Gastrocnemius medialis (tissue), 4 donors: ENCODE measurements at places on chromosomes 2 and 18. TPM values are rescaled to one million over a fixed set of nuclear protein-coding genes. Genes with fewer than 3 reads are reported as not detected.

The MREG gene
- 0.36 TPM for total RNA-seq

The MAP3K19 gene
- not detected for total RNA-seq

The PPM1G gene
- 94.8 TPM for total RNA-seq

The STRN gene
- 52.0 TPM for total RNA-seq

The PPIG gene
- 28.9 TPM for total RNA-seq

The PROKR1 gene
- total RNA-seq: 0.09 TPM

The LOXHD1 gene
- total RNA-seq: 0.41 TPM

The CELF4 gene
- not detected for total RNA-seq

The SOCS6 gene
- 12.8 TPM for total RNA-seq

The DSC1 gene
- total RNA-seq: not detected

The GKN1 gene
- total RNA-seq: not detected

The UGT1A4 gene
- total RNA-seq: not detected

The AFF3 gene
- total RNA-seq: 0.22 TPM

The RNU2-63P gene
- total RNA-seq: not detected

DNA sequence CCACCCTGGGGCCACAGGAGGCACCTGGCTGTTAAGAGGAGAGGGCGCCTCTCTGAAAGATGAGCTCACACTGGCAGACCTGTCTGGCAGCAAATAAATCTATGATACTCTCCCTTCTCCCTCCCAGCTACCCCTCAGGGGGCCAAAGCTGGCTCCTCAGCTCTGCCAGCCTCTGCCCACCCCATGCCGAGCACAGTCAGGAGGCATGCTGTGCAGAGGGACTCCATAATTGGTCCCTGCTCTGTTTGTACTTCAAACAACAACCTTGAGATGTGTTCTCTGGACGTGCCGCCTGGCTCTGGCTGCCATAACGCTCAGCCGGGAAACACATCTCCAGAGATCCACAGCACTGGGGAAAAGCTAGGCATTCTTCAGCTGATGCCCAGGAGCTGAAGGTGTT lies 126.7 kb downstream of the GALNT14 start:
- H3K4me1 ChIP-seq: no peaks in the 10 kb centered on the region
- H3K4me3 ChIP-seq: no peak overlapping the region
- H3K27me3 ChIP-seq: no peaks in the 10 kb centered on the region
- H3K36me3 ChIP-seq: no peaks in the 10 kb centered on the region

DNA sequence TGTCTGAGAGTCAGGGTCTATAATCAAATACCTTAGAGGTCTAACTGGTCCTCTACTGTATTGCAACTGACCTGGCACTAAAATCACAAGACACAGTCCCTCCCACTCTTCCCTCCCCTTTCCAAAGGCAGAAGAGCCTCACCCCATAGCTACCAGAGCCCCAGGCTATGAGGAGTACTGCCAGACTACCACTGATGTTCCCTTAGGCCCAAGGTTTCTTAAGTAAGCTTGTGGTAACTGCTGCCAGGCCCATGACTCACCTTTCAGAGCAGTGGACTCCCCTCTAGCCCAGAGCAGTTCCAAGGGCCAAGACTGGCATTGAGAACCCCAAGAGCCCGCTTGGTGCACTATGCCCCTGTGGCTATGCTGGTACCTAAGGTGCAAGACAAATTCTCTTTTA lies 1193.4 kb downstream of the DSC3 start:
- H3K27me3 ChIP-seq: no peaks in the 10 kb centered on the region
- no peak overlapping the region for H3K27ac ChIP-seq
- no peak for DNase-seq
- H3K4me1 ChIP-seq: no peaks in the 10 kb centered on the region

DNA sequence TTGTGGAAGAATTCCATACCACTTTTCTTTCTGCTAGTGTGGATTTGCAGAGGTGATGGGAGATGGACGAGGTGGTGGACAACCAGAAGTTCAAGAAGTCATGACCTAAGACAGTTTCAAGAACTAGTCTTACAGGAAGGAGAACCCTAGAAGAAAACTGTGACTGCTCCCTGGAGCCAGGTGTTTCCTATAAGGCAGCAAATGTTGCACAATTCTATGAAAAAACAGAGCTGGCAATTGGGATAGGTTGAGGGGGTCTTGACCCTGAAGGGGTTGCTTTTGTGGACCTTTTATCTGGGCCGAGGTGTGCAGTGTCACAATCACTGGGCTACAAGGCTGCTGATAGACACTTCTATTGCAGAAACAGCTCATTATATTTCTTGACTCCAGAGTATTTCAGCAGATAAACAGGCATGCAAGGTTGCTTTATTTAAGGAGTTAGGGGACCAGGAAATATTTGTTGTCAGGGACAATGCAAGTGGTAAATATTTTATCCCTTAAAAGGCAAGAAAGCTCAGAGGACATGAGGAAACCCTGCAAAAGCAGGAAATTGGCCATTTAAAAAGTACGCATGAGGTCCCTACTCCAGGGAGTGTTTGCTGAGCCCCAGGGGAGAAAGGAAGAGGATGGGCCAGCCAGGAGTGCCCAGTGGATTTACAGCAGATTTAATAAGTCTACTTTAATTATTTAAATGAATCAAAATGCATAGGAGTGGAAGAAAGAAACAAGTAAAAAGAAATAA lies 22.9 kb downstream of the APCDD1 start:
- no peak for DNase-seq
- H3K4me1 ChIP-seq: no peaks in the 10 kb centered on the region
- H3K36me3 ChIP-seq: no peaks in the 10 kb centered on the region
- no peak overlapping the region for H3K27ac ChIP-seq

- H3K27ac ChIP-seq: no peak overlapping the region
- H3K27me3 ChIP-seq: no peaks in the 10 kb centered on the region
- no peaks in the 10 kb centered on the region for H3K36me3 ChIP-seq
- no peak overlapping the region for H3K4me3 ChIP-seq
- H3K4me1 ChIP-seq: peaks cover 7% of the 10 kb centered on the region
- no peak for DNase-seq
Observed at GRCh38 chr18:35694808-35695207, 113.3 kb downstream of the GALNT1 start.

- no peak overlapping the region for H3K4me3 ChIP-seq
- no peaks in the 10 kb centered on the region for H3K27me3 ChIP-seq
- no peaks in the 10 kb centered on the region for H3K4me1 ChIP-seq
- no peak for DNase-seq
- H3K27ac ChIP-seq: no peak overlapping the region
Observed at GRCh38 chr2:78876316-78876688, 149.2 kb upstream of the REG3G start.

GRCh38 chr2:112486895-112487294 lies 4.9 kb downstream of the TTL start:
- H3K27ac ChIP-seq: no peak overlapping the region
- H3K4me3 ChIP-seq: no peak overlapping the region
- no peaks in the 10 kb centered on the region for H3K36me3 ChIP-seq
- H3K4me1 ChIP-seq: peaks cover 11% of the 10 kb centered on the region
- no peaks in the 10 kb centered on the region for H3K27me3 ChIP-seq
- DNase-seq: no peak

GRCh38 chr2:227536445-227536844 lies 62.2 kb upstream of the SCYGR2 start:
- H3K36me3 ChIP-seq: peaks cover 71% of the 10 kb centered on the region
- H3K27ac ChIP-seq: no peak overlapping the region
- no peak overlapping the region for H3K4me3 ChIP-seq
- H3K27me3 ChIP-seq: no peaks in the 10 kb centered on the region
- DNase-seq: no peak
- no peaks in the 10 kb centered on the region for H3K4me1 ChIP-seq

DNA sequence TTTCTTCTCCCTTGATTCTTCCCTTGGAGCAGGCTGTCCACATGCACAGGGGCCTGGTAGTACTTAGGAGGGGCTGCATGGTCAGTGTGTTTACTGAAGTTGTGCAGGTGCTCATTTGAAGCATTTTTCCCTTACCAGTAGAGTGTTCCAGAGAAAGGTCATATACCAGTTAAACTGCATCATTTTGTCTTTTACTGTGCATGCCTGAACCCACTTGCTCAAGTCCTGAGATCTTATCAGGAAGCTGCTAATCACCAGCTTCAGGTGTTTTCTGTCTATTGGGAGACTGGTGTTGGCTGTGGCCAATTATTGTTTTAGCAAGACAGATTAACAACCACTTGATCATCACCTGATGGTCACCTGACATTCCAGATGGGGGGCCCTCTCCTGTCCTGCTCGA lies 676.6 kb downstream of the DPP10 start:
- no peak overlapping the region for H3K27ac ChIP-seq
- no peaks in the 10 kb centered on the region for H3K27me3 ChIP-seq
- no peak overlapping the region for H3K4me3 ChIP-seq
- DNase-seq: no peak
- H3K36me3 ChIP-seq: no peaks in the 10 kb centered on the region
- H3K4me1 ChIP-seq: no peaks in the 10 kb centered on the region

DNA sequence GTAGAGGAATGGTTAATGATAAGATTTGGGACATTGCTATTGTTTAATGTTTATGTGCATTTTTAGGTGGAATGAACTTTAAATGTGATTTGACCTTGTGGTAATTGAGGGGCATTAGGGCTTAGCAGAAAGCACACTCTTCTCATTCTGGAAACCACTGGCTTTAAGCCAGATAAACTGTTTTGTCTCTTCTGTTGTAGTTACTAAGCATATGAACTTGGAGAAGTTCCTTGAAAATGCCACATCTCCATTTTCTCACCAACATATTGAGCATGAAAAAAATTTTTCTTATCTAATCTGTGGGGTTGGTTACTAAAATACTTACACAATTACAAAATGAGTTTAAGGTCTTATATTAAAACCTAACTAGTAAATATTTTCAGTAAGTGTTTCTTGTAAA lies 70.8 kb upstream of the FSHR start:
- no peak overlapping the region for H3K4me3 ChIP-seq
- no peak for DNase-seq
- no peak overlapping the region for H3K27ac ChIP-seq
- no peaks in the 10 kb centered on the region for H3K27me3 ChIP-seq

GRCh38 chr2:159175927-159176326 lies 110.6 kb downstream of the WDSUB1 start:
- H3K27ac ChIP-seq: no peak overlapping the region
- H3K4me1 ChIP-seq: no peaks in the 10 kb centered on the region
- no peaks in the 10 kb centered on the region for H3K36me3 ChIP-seq
- H3K4me3 ChIP-seq: no peak overlapping the region
- DNase-seq: no peak

GRCh38 chr18:6311456-6312215 lies 103.1 kb downstream of the L3MBTL4 start:
- H3K36me3 ChIP-seq: no peaks in the 10 kb centered on the region
- no peak overlapping the region for H3K4me3 ChIP-seq
- no peaks in the 10 kb centered on the region for H3K4me1 ChIP-seq
- H3K27ac ChIP-seq: no peak overlapping the region
- DNase-seq: no peak

- no peaks in the 10 kb centered on the region for H3K36me3 ChIP-seq
- no peak overlapping the region for H3K4me3 ChIP-seq
- no peaks in the 10 kb centered on the region for H3K27me3 ChIP-seq
- no peak overlapping the region for H3K27ac ChIP-seq
- DNase-seq: no peak
Observed at GRCh38 chr2:177538323-177538722, 145.8 kb downstream of the AGPS start.

- peak overlapping the region; percentile 48 for H3K27ac ChIP-seq
- peaks cover 27% of the 10 kb centered on the region for H3K4me1 ChIP-seq
- no peak overlapping the region for H3K4me3 ChIP-seq
- DNase-seq: no peak
Observed at GRCh38 chr2:30237239-30237965, 6.1 kb downstream of the LBH start.

DNA sequence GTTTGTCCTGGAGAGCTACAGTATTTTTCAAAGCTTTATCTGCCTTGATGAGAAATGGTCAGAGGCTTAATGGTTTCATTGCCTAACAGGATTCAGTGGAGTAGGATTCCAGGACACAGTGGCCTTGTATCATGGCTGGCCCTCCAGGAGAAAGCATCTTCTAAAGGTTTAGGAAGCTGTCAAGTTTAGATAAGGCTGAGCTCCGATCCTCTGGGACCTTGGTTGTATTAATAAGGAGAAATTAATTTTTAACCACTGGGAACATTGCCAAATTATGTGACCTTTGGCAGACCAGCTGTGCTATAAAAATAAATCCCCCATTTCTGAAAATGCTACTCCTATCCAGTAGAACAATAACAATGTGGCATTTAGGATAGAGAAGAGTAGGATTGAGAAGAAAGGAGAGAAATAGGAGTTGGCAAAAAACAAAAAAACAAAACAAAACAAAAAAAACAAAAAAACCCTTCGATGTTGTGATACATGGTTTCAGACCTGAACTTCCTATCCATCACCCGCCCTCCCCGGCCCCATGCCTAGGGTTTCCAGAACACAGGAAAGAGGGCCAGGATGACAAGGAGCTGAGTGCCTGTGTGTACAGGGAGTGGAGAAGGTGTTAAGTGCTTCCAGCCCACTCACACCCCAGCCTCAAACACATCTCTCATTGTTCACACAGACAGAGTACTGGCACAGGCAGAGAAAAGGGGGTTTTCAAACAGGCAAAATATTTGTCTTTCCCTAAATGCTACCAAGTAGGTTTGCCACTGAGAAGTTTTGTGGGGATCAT lies 6.3 kb downstream of the NRP2 start:
- peaks cover 23% of the 10 kb centered on the region for H3K27me3 ChIP-seq
- no peak overlapping the region for H3K27ac ChIP-seq
- DNase-seq: no peak
